Small intestine (tissue), 16 donors: ENCODE measurements at places on chromosomes 7 and 10. TPM values are rescaled to one million over a fixed set of nuclear protein-coding genes. Genes with fewer than 3 reads are reported as not detected.

COL28A1 gene
- polyA plus RNA-seq, result 1.4 TPM

CCL26 gene
- not detected for polyA plus RNA-seq

WEE2 gene
- 2.1 TPM for polyA plus RNA-seq

IPMK gene
- polyA plus RNA-seq, result 4.9 TPM

CTAGE8 gene
- 2.6 TPM for polyA plus RNA-seq

SOSTDC1 gene
- 0.22 TPM for polyA plus RNA-seq

LLCFC1 gene
- polyA plus RNA-seq, result not detected

CNNM1 gene
- not detected for polyA plus RNA-seq

ZNF680 gene
- 1.4 TPM for polyA plus RNA-seq

SFXN2 gene
- 16.9 TPM for polyA plus RNA-seq

SPDYE9 gene
- polyA plus RNA-seq, result not detected

PIK3AP1 gene
- 9.2 TPM for polyA plus RNA-seq

PSMA2 gene
- 130 TPM for polyA plus RNA-seq

MOGAT3 gene
- 63.3 TPM for polyA plus RNA-seq

C7orf57 gene
- 0.04 TPM for polyA plus RNA-seq

BMPER gene
- polyA plus RNA-seq, result 1.1 TPM

COL17A1 gene
- 4.9 TPM for polyA plus RNA-seq

NKX2-3 gene
- 0.67 TPM for polyA plus RNA-seq

SORBS1 gene
- polyA plus RNA-seq, result 35.5 TPM

CNPY1 gene
- not detected for polyA plus RNA-seq

EIF5AL1 gene
- polyA plus RNA-seq, result 0.22 TPM

PKD2L1 gene
- polyA plus RNA-seq, result 0.19 TPM

HSPA14 gene
- 15.9 TPM for polyA plus RNA-seq

VAX1 gene
- polyA plus RNA-seq, result not detected

NEUROG3 gene
- 0.81 TPM for polyA plus RNA-seq

C10orf105 gene
- not detected for polyA plus RNA-seq

NHLRC2 gene
- 18.3 TPM for polyA plus RNA-seq

SH2D4B gene
- not detected for polyA plus RNA-seq

HTRA1 gene
- 7.3 TPM for polyA plus RNA-seq

SLC29A4 gene
- 1.1 TPM for polyA plus RNA-seq

STAG3 gene
- 0.81 TPM for polyA plus RNA-seq

CCDC172 gene
- not detected for polyA plus RNA-seq

CAPZA2 gene
- polyA plus RNA-seq, result 140 TPM

DOCK4 gene
- polyA plus RNA-seq, result not detected

EGFR gene
- polyA plus RNA-seq, result 9.3 TPM

HABP2 gene
- polyA plus RNA-seq, result 0.89 TPM

FAM131B gene
- 1.5 TPM for polyA plus RNA-seq

ARHGAP19 gene
- 5.0 TPM for polyA plus RNA-seq

IKZF1 gene
- polyA plus RNA-seq, result 3.5 TPM

C10orf67 gene
- not detected for polyA plus RNA-seq

BHLHA15 gene
- 2.6 TPM for polyA plus RNA-seq

LIPK gene
- not detected for polyA plus RNA-seq
